ENCODE measurements at places on chromosomes 12 and 14.

GRCh38 chr12:114954511-114955055, 270.6 kb upstream of the TBX3 start:
- no peak for DNase-seq

GRCh38 chr12:43277651-43278540, 274.1 kb downstream of the ADAMTS20 start:
- DNase-seq, result no peak

- no peak for DNase-seq
These were observed 861 bp upstream of the MDGA2 start for GRCh38 chr14:47676315-47676617.

DNA sequence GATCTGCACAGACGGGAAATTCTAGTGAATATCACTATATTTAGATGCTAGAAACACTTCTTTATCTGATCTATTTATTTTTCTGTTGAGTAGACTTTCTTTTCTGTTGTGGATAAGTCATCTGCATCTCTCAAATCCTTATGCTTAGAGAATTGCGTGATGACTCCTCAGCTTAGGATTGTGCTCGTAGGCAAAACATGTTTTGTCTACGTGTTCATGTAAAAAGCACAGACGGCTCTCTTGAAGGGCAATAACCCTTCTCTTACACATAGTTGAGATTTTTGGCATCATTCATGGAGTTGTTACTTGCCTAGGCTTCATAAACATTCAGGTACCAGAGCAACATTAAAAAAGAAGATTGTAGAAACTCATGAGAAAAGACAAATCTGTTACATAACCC, 18.6 kb downstream of the PPFIBP1 start:
- DNase-seq, result peak; percentile 94

GRCh38 chr14:64825006-64825405, 54.7 kb downstream of the SPTB start:
- DNase-seq, result no peak

Data from GM04503 (cell line).